CD8-positive, alpha-beta memory T cell (primary cell): ENCODE measurements at places on chromosomes 6 and 20. TPM values are rescaled to one million over a fixed set of nuclear protein-coding genes. Genes with fewer than 3 reads are reported as not detected.
A peak's percentile ranks its signal among the peaks of the same experiment; 100 is the strongest.

- no peak overlapping the region for H3K27ac ChIP-seq
- no peaks in the 10 kb centered on the region for H3K27me3 ChIP-seq
- no peaks in the 10 kb centered on the region for H3K4me1 ChIP-seq
- H3K36me3 ChIP-seq = no peaks in the 10 kb centered on the region
- H3K4me3 ChIP-seq = no peak overlapping the region
Measured at GRCh38 chr6:109139109-109139508, 43.8 kb downstream of the CEP57L1 start.

GRCh38 chr6:143677891-143678791, at the start of gene PHACTR2:
PHACTR2 (plus strand) TSS chr6:143677965; CDS start chr6:143678164, 199 bp downstream.
- H3K27me3 ChIP-seq = no peaks in the 10 kb centered on the region
- DNase-seq = peak; percentile 42
- no peaks in the 10 kb centered on the region for H3K36me3 ChIP-seq
- peak within 1 kb of the TSS; percentile 45 for H3K4me3 ChIP-seq
- H3K27ac ChIP-seq = peak within 1 kb of the TSS; percentile 32

Gene CLDN20
- total RNA-seq = not detected

Gene NNAT
- total RNA-seq = not detected

GRCh38 chr6:87105823-87106222, 10.9 kb upstream of the CGA start:
- H3K27me3 ChIP-seq = no peaks in the 10 kb centered on the region
- DNase-seq = no peak
- H3K4me3 ChIP-seq = no peak overlapping the region
- no peak overlapping the region for H3K27ac ChIP-seq
- H3K36me3 ChIP-seq = no peaks in the 10 kb centered on the region
- H3K4me1 ChIP-seq = no peaks in the 10 kb centered on the region

DNA sequence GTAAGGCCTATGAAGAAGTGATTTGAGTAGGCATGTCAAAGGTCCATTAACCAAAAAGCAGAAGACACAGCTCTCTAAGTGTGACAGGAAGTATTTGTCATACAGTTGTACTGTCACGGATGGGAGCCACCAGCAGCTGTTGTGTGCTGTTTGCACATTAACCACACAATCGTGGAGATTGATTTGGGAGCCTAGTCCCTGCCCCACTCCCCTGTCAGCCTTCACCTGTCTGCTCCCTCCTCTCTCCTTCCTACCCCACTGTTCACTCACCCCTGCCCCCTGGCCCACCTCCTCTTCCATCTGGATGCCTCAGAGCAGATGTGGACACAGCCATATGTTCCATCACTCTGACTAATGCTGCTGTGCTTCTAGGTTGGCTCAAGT, 124.7 kb upstream of the SPACA1 start:
- H3K4me3 ChIP-seq = no peak overlapping the region
- H3K36me3 ChIP-seq = no peaks in the 10 kb centered on the region
- H3K4me1 ChIP-seq = peaks cover 15% of the 10 kb centered on the region
- no peak for DNase-seq

- H3K4me1 ChIP-seq = no peaks in the 10 kb centered on the region
- DNase-seq = no peak
- H3K4me3 ChIP-seq = no peak overlapping the region
- no peaks in the 10 kb centered on the region for H3K27me3 ChIP-seq
- no peaks in the 10 kb centered on the region for H3K36me3 ChIP-seq
Measured at GRCh38 chr6:157604816-157605215, 218.2 kb upstream of the SNX9 start.

DNA sequence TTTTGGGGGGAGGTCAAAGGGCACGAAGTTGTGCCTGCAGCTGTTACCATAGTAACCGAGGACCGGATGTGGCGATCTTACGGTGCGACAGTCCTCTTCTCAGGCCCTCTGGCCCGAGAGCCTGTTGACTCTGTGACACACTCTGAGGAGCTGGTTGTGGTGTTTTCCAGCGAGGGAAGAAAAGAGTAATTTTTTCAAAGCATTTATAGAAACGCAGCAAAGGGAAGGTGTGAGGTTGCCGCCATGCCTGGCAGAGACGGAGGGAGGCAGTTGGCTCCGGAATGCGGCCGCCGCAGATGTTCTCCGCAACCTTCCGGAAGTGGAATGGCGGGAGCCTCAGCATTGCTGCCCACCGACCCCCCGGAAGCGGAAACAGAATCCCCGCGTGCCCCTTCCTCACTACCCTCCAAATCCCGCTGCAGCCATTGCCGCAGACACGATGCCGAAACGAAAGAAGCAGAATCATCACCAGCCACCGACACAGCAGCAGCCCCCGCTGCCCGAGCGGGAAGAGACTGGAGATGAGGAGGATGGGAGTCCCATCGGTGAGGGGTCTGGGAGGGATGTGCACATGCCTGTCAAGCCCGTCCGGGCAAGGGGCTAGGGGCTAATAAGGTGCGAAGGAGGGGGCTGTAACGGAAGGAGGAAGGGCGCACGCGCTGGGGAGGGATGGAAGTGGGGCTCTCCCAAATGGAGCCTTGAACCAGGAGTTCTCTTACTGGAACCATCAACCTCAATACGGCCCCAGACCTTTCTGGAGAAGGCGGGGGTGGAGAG, at the start of gene PRR3:
Gene PRR3, plus strand, starts transcription at position 390 of the 777 bp plus-strand sequence. Its CDS starts 50 bp downstream, at position 440.
- H3K27ac ChIP-seq = peak within 1 kb of the TSS; percentile 98
- peaks cover 27% of the 10 kb centered on the region for H3K36me3 ChIP-seq
- peaks cover 13% of the 10 kb centered on the region for H3K4me1 ChIP-seq
- DNase-seq = peak; percentile 77

DNA sequence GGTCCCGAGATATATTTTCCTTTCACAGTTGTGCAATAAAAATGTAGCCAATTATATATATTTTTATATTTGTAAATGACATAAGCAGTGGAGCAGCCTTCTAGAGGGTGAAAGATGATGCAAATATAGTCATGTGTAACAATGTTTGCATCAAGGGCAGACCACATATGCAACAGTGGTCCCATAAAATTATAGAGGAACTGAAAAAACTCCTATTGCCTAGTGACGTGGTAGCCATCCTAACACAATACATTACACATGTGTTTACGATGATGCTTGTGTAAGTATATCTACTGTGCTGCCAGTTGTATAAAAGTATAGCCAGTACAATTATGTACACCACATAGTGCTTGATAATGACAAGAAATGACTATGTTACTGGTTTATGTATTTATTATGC, 162.8 kb downstream of the ZFAND3 start:
- peaks cover 23% of the 10 kb centered on the region for H3K4me1 ChIP-seq
- no peaks in the 10 kb centered on the region for H3K36me3 ChIP-seq
- H3K27me3 ChIP-seq = no peaks in the 10 kb centered on the region
- H3K27ac ChIP-seq = no peak overlapping the region
- no peak for DNase-seq
- H3K4me3 ChIP-seq = no peak overlapping the region

Gene MAN1A1
- total RNA-seq = 36.9 TPM

- no peaks in the 10 kb centered on the region for H3K36me3 ChIP-seq
- H3K27ac ChIP-seq = no peak overlapping the region
- no peak overlapping the region for H3K4me3 ChIP-seq
- no peaks in the 10 kb centered on the region for H3K27me3 ChIP-seq
- no peak for DNase-seq
- H3K4me1 ChIP-seq = no peaks in the 10 kb centered on the region
Measured at GRCh38 chr6:102137859-102138258, 744.4 kb downstream of the GRIK2 start.

GRCh38 chr6:131687022-131687421, 14.2 kb downstream of the OR2A4 start:
- H3K4me3 ChIP-seq = no peak overlapping the region
- H3K27ac ChIP-seq = no peak overlapping the region
- no peak for DNase-seq
- no peaks in the 10 kb centered on the region for H3K4me1 ChIP-seq

DNA sequence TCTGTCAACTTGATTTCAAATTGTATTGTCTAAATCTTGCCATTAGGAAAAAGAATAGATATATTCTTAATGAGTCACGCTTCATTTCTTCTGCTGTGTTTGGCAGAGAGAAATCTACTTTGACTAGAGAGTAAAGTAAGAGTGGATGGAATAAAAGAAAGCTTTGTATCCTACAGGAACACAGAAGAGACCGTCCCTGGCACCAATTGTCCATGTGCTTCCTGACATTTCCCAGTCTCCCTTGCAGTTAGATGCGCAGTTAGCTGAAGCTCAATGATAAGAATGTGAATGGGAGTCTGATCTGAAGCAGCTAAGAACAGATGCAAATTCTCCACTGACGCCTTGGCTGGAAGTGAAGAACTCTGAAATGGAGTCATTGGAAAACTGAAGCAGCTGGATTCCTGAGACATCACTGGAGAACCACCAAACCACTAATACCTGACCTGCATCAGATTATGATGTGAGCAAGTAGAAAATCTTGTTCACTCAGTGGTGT, 528.2 kb upstream of the MARCKS start:
- H3K36me3 ChIP-seq = no peaks in the 10 kb centered on the region
- no peaks in the 10 kb centered on the region for H3K4me1 ChIP-seq
- no peak overlapping the region for H3K27ac ChIP-seq
- H3K4me3 ChIP-seq = no peak overlapping the region

- H3K36me3 ChIP-seq = no peaks in the 10 kb centered on the region
- no peak overlapping the region for H3K4me3 ChIP-seq
- H3K27ac ChIP-seq = no peak overlapping the region
- no peaks in the 10 kb centered on the region for H3K27me3 ChIP-seq
- H3K4me1 ChIP-seq = no peaks in the 10 kb centered on the region
- no peak for DNase-seq
Measured at GRCh38 chr6:107154801-107155160, 39.5 kb upstream of the BEND3 start.

Gene RRAGD
- 8.7 TPM for total RNA-seq

Gene RBL1
- total RNA-seq = 45.0 TPM

Gene ZSCAN31
- 1.1 TPM for total RNA-seq

- DNase-seq = no peak
- no peaks in the 10 kb centered on the region for H3K4me1 ChIP-seq
- peaks cover 5% of the 10 kb centered on the region for H3K27me3 ChIP-seq
- no peaks in the 10 kb centered on the region for H3K36me3 ChIP-seq
- no peak overlapping the region for H3K4me3 ChIP-seq
- H3K27ac ChIP-seq = no peak overlapping the region
Measured at GRCh38 chr20:51643390-51643789, 100.9 kb upstream of the NFATC2 start.

DNA sequence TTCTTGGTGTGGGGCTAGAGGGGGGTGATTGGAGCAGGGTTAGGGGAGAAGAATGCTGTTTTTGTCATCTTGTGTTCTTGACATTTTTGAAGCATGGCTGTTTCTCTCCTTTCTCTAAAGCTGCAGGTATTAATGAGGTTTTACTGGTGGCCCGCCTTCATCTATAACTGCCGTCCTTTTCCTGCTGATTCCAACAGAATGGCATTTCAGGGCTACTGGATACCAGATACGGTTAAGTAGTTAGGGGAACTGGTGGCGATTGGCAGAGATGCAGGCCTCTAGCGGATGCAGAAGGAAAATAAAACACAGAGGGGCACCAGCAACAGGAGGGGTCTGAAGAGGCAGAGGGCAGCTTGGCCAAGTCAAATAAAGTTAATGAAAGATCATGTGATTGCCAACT, 89.7 kb upstream of the EEF1E1 start:
- no peak for DNase-seq
- no peaks in the 10 kb centered on the region for H3K36me3 ChIP-seq
- H3K27me3 ChIP-seq = no peaks in the 10 kb centered on the region

GRCh38 chr6:147752689-147753403, 244.4 kb downstream of the SAMD5 start:
- no peaks in the 10 kb centered on the region for H3K4me1 ChIP-seq
- H3K27me3 ChIP-seq = no peaks in the 10 kb centered on the region
- no peak for DNase-seq
- no peaks in the 10 kb centered on the region for H3K36me3 ChIP-seq
- no peak overlapping the region for H3K27ac ChIP-seq

Gene DNAH8
- 0.20 TPM for total RNA-seq

Gene ANKRD60
- total RNA-seq = not detected

Gene KIF25
- not detected for total RNA-seq

DNA sequence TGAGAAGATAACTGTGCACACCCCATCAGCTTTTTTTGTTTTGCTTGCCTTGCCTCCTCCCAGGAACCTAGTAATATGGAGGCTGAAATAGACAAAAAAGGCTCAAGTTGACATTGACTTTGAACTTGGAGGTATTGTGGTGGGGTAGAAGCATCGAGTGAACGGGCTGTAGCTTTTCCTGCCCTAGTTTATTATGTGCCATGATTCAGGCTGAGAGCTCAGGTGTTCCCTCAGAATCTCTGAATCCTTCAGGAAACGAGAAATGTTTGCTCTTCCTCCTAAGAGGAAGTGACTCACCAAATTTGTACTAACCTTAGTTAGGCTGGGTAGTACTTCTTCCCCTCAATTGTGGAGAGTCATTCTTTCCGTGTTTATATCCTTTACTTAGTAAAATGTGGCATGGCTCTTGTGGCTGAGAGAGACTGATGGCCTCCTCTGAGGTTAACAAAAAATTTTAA, 98.8 kb downstream of the SASH1 start:
- no peak overlapping the region for H3K4me3 ChIP-seq
- no peaks in the 10 kb centered on the region for H3K4me1 ChIP-seq
- no peak for DNase-seq
- no peaks in the 10 kb centered on the region for H3K36me3 ChIP-seq
- no peak overlapping the region for H3K27ac ChIP-seq

DNA sequence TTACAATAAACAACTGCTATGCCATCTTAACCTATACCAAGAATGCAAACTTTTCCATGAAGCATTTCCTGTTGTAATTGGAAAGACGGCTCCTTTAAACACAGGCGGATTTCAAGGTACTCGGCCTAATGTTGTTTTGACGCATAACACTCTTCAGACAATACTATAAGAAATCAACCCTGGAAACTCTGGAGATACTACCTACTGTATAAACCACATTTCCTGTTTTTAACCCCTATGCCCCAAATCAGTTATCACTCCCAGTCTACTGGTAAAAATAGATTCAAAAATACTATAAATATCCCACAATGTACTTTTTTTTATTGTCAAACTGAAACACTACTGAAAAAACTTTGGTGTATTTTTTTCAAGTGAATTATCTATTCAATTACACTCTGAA, 118.1 kb downstream of the IRF4 start:
- H3K27ac ChIP-seq = no peak overlapping the region
- H3K36me3 ChIP-seq = no peaks in the 10 kb centered on the region
- peaks cover 43% of the 10 kb centered on the region for H3K4me1 ChIP-seq
- no peaks in the 10 kb centered on the region for H3K27me3 ChIP-seq
- DNase-seq = no peak

DNA sequence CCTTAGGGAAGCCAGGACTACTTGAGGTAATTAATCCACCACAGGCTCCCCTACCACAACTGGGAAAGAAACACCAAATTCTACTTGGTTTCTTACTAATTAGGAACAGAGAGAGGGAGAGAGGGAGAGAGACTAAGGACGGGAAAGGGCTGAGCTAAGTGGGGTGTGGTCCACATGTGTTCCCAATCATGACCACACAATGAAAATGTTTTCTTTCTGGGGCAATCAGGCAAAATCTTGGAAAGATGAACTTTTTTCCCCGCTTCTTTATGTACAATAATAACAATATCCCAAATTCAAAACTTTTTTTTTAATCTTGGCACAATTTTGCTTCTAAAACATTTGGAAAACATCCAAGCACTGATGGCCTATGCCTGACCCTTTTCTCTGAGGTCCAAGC, 734.4 kb downstream of the MAFB start:
- H3K36me3 ChIP-seq = no peaks in the 10 kb centered on the region
- H3K4me1 ChIP-seq = no peaks in the 10 kb centered on the region
- H3K4me3 ChIP-seq = no peak overlapping the region
- no peaks in the 10 kb centered on the region for H3K27me3 ChIP-seq
- H3K27ac ChIP-seq = no peak overlapping the region
- no peak for DNase-seq
